ENCODE measurements at places on chromosomes 2 and 18.
A peak's percentile ranks its signal among the peaks of the same experiment; 100 is the strongest.

GRCh38 chr2:224596289-224596688, 11.1 kb upstream of the CUL3 start:
- DNase-seq = no peak

- DNase-seq = peak; percentile 25
These were observed 5.9 kb upstream of the MRPL19 start for GRCh38 chr2:75640621-75641121.

DNA sequence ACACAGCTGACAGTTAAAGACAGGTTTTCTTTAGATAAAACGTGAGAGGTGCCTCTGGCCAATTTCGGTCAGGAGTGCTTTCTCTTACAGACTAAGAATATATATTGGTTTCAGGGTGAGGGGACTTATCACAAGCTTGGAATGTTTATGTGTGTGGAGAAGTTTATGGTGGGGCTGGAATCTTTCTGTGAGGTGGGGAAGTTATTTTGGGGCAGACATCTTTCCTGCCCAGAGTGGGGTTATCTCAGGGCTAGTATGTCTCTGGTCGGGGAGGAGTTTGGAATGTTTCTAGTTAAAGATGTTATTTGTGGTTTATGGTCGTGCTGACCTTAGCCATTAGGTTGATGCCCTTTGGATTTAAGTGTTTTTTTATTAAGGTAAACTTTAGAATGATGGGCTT, 115.2 kb downstream of the SLC5A7 start:
- no peak for DNase-seq

DNA sequence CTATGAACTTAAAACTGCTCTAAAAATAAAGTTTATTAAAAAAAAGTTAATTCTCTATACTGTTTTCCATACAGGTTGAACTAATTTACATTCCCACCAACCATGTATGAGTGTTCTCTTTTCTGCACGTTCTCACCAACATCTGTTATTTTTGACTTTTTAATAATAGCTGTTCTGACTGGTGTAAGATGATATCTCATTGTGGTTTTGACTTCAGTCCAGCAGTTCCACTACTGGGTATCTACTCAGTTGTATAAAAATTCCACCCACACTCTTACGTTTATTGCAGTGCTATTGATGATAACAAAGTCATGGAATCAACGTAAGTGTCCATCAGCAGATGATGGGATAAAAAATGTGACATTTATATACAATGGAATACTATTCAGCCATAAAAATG, 33.7 kb downstream of the SPAG16 start:
- no peak for DNase-seq

DNA sequence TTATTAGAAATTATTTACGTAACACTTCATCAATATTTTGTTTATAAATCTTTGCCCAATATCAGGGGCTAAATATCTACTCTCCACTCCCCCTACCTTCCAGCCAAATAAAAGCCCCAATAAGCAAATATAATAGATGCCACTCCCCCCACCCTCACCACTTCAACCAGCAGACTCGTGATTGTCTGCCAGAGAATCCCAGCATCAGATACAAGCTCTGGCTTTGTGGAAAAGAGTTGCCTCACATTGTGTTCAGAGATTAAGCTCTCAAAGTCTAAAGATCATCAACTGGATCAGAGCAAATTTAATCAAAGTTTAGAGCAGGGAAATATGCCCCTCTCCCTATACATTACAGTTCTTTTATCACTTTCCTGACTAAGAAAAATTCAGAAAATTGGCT, 39.5 kb downstream of the AOX1 start:
- DNase-seq = no peak

- no peak for DNase-seq
These were observed 4.4 kb downstream of the LIPG start for GRCh38 chr18:49566217-49566770.

DNA sequence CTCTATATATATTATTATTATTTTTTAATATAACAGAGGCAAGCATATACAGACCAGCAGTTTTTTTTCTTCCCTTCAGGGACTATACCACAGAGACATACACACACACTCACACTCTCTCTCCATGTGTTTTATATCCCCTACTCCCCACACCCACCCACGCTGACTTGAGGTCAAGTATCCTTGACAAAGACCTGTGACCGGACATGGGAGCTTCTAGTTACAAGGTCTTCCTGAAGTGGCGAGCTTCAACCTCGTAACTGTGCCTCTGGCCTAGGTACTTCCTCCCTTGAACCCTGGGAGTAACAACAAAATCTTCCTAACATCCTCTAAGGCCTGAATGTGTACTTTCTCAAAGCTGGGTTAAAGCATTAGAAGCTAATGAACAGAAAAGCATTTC, 52.5 kb downstream of the POLR1A start:
- no peak for DNase-seq

DNA sequence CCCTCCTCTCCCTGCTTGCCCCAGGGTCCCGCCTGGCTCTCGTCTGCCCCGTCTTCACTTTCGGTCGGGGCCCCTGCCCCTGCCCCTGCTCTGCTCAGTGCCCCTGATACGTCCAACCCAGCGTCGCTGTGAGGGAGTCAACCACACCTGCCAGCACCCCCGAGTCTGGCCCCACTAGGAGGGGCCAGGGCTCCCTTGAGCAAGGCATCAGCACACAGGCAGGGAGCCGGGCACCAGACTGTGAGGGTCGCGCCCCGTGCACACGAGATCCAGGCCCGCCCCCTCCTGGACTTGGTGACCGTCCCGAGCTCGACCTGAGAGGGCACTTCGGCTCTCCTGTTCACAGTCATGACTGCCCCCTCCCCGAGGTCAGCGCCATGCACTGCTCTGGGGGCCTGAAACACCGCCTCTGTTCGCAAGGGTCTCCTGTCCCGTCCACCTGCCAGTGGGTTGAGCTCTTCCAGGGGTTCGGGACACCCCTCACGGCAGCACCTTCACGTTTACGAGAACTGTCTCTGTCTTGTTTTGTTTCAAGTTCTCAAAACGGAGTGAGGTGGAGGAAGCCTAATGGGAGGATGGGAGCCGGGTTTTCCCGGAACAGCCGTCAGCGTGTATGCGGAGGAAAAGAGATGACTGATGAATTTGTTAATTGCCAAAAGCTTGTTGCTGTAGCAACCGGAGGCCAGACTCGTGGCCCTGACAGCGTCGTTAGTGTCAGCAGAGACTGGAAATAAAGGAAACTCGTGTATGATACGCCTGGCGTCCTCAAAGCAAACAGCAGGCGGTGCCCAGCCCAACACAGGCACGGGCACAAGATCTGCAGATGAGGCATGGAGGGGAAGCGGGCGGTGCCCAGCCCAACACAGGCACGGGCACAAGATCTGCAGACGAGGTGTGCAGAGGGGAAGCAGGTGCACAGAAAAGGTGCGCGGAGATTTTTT, 48.2 kb upstream of the KCNG2 start:
- DNase-seq = no peak

DNA sequence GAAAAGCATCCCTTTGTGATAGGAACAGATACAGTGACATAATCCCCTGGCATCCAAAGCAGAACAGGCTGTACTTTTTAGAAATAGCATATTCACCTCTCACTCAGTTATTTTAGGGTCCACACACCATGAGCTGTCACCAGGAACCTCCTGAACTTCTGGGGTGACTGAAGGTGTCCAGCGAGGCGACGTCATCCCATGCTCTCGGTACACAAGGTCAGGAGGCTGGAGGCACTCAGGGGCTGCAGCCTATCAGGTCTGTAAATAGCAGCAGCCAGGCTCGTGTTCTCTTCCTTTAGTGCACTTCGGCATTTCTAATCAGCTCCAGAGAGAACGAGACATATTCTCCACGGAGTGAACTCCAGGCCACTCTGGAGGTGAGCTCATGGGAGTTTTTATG, 98.3 kb downstream of the GATA6 start:
- no peak for DNase-seq

- no peak for DNase-seq
These were observed 190.7 kb upstream of the RBBP8 start for GRCh38 chr18:22742409-22742808.

GRCh38 chr2:25030702-25031101, 11.2 kb upstream of the EFR3B start:
- no peak for DNase-seq
